Stimulated activated memory B cell treated with anti-CD40 and anti-IgM and Interleukin-4, amounts not matched to agents 10 μg/mL and 1 μg/mL and 100 μg/mL, for 72 hours (primary cell): ENCODE measurements at places on chromosomes 7 and 10.

DNA sequence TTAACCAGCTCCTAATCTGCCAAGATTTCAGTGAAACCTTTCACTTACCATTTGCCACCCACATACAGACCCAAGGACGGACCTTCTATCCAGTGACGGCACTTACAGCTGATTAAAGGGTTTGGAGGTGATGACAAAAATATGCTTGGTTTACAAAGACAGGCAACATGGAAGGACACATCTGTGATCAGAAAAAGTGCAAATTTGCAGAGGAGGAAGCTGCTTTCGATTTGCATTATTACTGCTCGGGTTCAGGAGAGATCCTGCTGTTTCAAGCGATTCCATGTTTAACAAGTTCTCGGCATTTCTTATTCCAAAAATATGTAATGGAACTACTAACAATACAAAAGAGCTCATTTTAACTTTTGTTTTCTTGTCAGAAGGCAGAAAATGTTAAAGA lies 109.0 kb downstream of the JAZF1 start:
- no peak for ATAC-seq

DNA sequence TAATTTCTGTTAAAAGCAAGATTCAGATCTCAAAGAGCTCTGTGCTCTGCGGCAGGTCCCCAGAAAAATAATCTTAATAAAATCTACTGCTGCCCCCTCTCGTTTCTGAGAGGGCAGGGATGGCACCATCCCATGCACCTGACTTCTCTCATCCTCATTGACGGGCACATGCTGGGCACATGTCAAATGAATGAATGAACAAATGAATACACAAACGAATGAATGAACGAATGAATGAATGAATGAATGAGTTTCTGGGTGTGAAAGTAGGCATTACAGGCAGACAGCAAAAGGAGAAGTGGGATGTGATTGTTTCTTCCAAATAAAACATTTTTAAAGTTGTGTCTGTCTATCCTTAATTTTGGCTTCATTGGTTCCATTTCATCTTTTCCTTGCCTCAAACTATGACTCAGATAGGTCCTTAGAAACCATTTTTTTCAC lies 398.1 kb upstream of the PRKCQ start:
- ATAC-seq, result no peak

DNA sequence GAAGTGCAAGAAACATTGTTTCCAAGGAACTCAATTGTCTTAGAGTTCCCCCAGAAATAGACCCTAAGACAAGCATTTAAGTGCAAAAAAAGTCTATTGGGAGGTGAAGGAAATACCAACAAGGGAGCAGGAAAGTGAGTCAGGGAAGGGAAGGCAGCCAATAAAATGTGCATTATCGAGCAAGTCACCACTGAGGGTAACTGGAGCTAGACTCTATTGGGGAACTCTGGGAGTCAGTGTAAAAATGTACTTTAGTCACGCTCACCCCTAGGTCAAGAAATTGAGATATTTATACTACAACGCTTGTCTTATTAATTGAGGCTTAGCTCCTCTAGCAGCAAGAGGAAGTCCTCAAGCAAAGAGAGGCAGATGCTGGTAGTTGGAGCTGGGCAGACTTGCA lies 137.7 kb downstream of the RTKN2 start:
- ATAC-seq, result no peak

GRCh38 chr10:73969224-73969841 lies 28.6 kb upstream of the VCL start:
- peak; percentile 50 for ATAC-seq

- no peak for ATAC-seq
These were observed 29.2 kb downstream of the CSGALNACT2 start for GRCh38 chr10:43167498-43167889.
